ENCODE measurements at places on chromosomes 12 and 14.

DNA sequence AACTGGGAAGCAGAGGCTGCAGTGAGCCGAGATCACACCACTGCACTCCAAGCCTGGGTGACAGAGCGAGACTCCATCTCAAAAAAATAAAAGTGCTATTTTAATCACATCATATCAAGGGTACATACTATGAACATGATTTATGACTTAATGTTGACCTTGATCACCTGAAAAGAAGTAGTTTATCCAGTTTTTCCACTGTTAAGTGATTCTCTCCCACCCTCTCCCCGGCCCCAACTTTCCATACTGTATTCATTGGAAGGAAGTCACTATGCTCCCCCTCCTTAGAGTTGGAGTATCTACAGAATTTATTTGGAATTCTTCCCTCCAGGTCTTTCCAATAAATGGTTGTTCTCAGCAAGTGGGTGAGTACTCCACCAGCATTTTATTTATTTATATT is 3.0 kb upstream of the PRMT5 start:
- no peak for DNase-seq

GRCh38 chr12:123979566-123979965 is 6.6 kb downstream of the ZNF664 start:
- DNase-seq: peak; percentile 35

GRCh38 chr14:77012193-77012765 is 16.2 kb downstream of the IRF2BPL start:
- DNase-seq: no peak

- DNase-seq: no peak
Observed at GRCh38 chr14:51653079-51653774, 1.5 kb downstream of the FRMD6 start.

DNA sequence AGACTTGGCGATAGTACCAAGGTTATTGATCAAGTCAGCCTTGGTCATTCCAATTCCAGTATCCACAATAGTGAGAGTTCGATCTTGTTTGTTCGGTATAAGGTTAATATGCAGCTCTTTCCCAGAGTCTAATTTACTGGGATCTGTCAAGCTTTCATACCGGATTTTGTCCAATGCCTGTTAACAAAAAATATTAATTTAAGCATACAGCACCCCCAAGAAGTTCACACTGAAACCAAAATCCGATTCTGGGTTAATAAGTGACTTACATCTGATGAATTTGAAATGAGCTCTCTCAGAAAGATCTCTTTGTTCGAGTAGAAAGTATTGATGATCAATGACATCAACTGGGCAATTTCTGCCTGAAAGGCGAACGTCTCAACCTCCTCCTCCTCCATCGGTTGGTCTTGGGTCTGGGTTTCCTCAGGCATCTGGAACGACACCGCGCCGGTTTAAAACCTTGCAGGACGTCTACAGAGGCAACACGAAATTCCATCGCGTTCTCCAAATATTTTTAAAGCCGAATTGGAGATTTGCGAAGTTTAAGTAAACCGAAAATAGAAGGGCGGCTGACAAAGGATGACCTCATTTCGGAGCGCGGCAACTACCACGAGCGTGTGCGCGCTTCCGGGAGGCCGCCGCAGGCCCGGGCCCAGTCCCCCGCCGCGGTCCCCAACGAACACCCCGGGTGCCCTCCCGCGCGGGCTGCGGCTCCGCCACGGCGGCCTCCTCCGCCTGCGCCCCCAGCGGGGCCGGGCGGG is 716 bp downstream of the HSP90AA1 start:
- no peak for DNase-seq

GRCh38 chr14:61064856-61065255 is 83.8 kb downstream of the SLC38A6 start:
- no peak for DNase-seq

GRCh38 chr14:33014710-33015109 is 76.0 kb downstream of the NPAS3 start:
- DNase-seq: no peak

DNA sequence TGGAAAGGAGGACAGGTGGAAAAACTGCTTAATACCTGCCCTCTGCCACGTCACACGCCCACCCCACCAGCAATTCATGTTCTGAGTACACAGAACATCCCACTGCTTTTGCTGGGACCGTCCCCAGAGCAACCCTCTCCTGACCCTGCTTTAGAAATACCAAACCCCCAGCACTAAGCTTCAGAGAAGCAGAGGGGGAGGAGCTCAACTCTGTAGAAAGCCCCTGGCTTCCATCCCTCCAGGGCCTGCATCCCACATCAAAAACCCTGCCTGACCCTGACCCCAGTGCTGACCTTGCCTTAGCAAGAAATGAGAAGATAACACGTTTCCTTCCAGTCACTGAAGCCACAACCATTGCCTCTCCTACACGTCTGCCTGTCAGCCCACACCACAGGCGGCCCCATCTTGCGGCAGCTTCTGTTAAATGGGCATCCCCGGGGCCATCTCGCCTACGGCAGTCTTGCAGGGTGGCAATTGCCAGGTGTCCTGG is 19.7 kb downstream of the VDR start:
- DNase-seq: peak; percentile 62

- peak; percentile 86 for DNase-seq
Observed at GRCh38 chr12:131608740-131609690, 101.9 kb upstream of the SFSWAP start.
